Panc1 (cell line): ENCODE measurements at places on chromosomes 6 and 20. TPM values are rescaled to one million over a fixed set of nuclear protein-coding genes. Genes with fewer than 3 reads are reported as not detected.

DNA sequence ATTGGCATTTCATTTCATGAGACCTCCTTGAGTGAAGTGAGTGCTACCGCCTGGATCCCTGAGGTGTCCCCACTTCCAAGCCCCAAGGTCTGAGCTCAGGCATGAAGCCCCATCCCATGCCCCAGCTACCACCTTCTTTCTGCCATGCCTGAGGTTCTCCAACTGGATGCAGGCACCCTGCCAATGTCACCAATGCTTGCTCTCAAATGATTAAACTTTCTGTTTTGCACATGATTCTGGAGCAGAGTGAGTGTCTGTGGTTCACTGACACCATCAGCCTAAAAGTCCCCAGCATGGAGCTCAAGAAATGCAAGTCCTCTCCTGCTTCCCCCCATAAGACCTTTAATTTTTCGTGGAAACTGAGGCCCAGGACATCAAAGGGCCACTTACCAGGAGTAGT lies 43.7 kb upstream of the BPIFA2 start:
- DNase-seq = no peak

GRCh38 chr6:16712255-16712930 lies 48.9 kb downstream of the ATXN1 start:
- DNase-seq = no peak

DNA sequence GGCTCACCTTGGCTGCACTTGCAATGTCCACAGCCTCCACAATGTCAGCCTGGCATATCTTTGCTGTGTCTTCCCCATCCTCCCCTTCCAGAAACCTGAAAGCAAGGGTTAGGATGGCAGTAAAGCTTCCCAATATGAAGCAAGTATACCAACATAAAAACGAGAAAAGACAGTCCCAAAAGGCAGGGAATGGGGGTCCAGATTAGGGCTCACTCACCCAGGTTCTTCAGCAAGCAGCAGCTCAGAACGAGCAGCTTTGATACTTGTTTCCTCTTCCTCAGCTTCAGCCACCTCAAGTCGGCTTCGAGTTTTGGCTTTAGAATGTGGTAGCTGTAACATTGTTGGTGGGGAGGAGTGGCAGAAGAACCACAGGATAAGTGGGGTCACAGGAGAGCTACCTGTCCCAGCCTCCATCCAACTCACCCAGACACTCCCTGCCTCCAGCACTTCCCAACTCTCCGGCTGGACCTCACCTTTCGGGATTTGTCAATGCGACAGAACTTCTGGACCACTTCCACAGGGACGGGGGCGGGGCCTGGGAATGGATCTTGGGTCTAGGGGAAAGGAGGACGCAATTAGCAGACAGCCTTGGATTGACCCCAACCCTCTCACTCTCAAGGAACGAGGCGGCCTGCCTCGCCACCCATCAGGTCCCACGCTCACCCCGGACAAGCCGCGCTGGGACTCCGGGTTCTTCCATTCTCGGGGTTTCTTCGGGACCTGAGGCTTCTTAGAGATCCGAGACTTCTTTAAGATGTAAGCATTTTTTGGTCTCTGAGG lies 708 bp downstream of the WDR46 start:
- DNase-seq = no peak

Gene ELOVL5
- total RNA-seq = 218 TPM

Gene LCA5
- total RNA-seq = 7.0 TPM

DNA sequence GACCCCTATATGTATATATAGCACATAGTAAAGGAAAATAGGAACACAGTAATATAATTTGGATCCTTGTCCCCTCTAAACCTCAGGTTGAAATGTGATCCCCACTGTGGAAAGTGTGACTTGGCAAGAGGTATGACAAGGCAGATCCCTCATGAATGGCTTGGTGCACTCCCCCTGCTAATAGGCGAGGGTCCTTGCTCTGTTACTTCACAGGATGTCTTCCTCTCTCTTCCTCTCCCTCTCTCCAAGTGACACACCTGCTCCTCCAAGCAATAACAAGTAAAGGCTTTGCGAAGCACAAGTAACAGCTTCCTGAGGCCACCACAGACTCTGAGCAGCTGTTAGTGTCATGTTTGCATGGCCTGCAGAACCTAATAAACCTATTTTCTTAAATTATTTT lies 16.4 kb downstream of the ROMO1 start:
- DNase-seq = no peak

DNA sequence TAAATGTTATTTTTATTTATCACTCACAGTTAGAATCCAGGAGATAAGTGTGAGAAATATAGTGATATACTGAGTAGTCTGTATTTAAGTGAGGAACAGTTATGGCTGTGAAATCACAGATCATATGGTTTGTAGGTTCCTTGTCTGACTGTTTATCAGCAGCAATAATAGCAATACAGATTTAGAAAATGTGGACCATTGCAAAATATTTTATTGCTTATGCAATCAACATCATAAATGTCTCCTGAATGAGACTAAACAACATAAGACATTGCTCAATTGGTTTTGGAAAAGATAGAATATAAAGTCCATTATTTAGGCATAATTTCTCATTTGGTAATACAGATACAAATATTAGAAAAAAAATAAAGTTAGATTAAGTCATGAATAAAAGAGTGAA lies 43.7 kb downstream of the CCDC170 start:
- no peak for DNase-seq

GRCh38 chr6:39388606-39389483 lies 66.3 kb upstream of the KCNK16 start:
- no peak for DNase-seq

- no peak for DNase-seq
Observed at GRCh38 chr6:138494312-138494711, 5.0 kb downstream of the NHSL1 start.
